Adipose tissue (tissue), 3 donors: ENCODE measurements at places on chromosomes 4 and X. TPM values are rescaled to one million over a fixed set of nuclear protein-coding genes. Genes with fewer than 3 reads are reported as not detected.

The ARHGEF38 gene
- polyA plus RNA-seq, result 0.06 TPM

The SPANXD gene
- not detected for polyA plus RNA-seq

The PNMA5 gene
- polyA plus RNA-seq, result 0.03 TPM

The LRP2BP gene
- 0.22 TPM for polyA plus RNA-seq

The MAGEA3 gene
- polyA plus RNA-seq, result not detected

The SPARCL1 gene
- 337 TPM for polyA plus RNA-seq

The TGIF2LX gene
- polyA plus RNA-seq, result not detected

The CCKAR gene
- polyA plus RNA-seq, result 1.0 TPM

The USP17L20 gene
- polyA plus RNA-seq, result not detected

The ANKRD37 gene
- 20.4 TPM for polyA plus RNA-seq

The CCDC110 gene
- polyA plus RNA-seq, result 0.25 TPM

The GRIA2 gene
- polyA plus RNA-seq, result 0.48 TPM

The RHOH gene
- 0.60 TPM for polyA plus RNA-seq

The ARHGAP6 gene
- 4.6 TPM for polyA plus RNA-seq

The KLHL34 gene
- polyA plus RNA-seq, result 0.02 TPM
